ENCODE measurements at places on chromosomes 6 and 20. TPM values are rescaled to one million over a fixed set of nuclear protein-coding genes. Genes with fewer than 3 reads are reported as not detected.

RMND1 gene
- 33.5 TPM for total RNA-seq

ZHX3 gene
- total RNA-seq, result 54.8 TPM

HTR1E gene
- not detected for total RNA-seq

SNRPB2 gene
- 26.6 TPM for total RNA-seq

RSPO3 gene
- 13.6 TPM for total RNA-seq

DNAH8 gene
- total RNA-seq, result not detected

TMEM217 gene
- total RNA-seq, result 1.3 TPM

DEK gene
- 96.1 TPM for total RNA-seq

LY6G6F gene
- not detected for total RNA-seq

BLTP3A gene
- 10.3 TPM for total RNA-seq

Data from hair follicle dermal papilla cell (primary cell).